ENCODE measurements at places on chromosomes 1 and 21.

GRCh38 chr1:28194326-28195035, 18.0 kb upstream of the PTAFR start:
- no peak for DNase-seq

GRCh38 chr1:60367532-60367931, 294.0 kb upstream of the C1orf87 start:
- no peak for DNase-seq

GRCh38 chr1:94999456-95000131, 72.7 kb upstream of the CNN3 start:
- DNase-seq = no peak

DNA sequence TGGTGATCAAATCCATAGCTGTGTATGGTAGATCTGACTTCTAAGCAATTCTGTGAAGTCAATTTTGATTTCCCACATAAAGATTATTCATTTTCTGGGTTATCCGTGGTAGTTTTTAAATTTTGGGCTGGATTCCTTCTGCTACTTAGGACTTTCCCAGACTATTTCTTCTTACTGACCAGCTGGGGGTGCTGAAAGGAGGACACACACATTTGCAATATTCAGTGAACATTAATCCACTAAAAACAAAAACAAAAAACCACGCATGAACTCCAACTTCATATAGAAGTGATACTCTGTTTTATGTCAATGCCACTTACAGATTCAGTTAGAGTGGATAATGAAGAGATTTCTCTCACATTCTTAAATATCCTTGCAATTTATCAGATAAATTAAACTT, 105.4 kb downstream of the KCTD3 start:
- DNase-seq = no peak

DNA sequence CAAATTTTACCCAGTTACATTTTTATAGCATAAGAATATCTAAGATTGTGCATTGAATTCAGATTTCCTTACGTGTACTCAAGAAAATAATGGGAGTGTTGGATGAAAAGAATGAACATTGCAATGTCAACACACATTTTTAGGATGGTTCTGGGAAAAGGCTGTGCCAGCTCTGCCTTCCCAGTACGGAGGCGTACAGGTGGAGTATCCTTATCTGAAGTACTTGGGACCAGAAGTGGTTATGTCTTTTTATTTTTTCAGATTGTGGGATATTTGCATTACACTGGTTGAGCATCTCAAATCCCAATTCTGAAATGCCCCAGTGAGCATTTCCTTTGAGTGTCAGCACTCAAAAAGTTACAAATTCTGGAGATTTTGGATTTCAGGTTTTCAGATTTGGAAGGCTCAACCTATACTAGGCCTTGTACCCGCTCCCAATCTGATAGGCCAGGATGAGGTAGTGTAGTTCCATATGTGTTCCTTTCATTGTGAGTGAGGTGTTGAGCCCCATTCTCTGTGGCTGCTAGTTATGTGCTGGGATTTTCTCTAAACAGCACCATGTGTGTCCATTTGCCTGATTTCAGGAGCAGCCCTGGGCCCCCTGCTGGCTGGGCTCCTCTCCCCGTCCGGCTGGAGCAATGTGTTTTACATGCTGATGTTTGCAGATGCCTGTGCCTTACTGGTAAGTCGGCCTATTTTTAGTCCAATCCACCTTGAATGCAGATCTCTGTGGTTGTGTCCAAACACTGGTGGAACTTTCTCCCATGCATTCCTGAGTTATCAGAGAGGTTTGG, 60.8 kb downstream of the SLC37A1 start:
- no peak for DNase-seq

DNA sequence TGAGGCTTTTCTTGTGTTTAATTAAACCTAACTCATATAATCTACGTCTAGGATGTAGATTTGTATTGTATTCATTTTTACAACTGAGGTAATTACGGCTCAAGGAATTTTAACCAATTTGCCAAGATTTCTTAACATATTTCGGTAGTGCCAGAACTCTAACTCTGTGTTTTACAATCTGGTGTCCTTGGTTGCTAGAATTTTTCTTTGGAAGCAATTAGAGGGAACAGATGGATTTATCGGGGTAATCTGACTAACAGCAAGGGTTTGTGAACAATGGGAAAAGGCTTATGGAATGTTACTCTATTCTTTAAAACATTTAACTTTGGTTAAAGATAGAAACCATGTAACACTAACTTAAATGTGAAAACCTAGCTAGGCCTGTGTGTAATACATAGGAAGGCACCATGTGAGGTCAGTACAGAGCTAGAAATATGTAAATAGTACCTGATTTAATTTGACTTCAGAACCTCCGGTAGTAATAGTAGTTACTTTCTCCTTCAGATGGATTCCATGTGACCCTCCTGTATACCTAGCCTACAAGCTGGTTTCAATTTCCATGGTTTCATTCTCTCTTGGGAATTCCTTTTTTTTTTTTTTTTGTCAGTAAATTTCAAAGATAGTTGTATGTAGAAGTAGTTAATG, 1.2 kb downstream of the MTF2 start:
- DNase-seq = no peak

GRCh38 chr21:36194024-36194423, 37.4 kb downstream of the DOP1B start:
- no peak for DNase-seq

DNA sequence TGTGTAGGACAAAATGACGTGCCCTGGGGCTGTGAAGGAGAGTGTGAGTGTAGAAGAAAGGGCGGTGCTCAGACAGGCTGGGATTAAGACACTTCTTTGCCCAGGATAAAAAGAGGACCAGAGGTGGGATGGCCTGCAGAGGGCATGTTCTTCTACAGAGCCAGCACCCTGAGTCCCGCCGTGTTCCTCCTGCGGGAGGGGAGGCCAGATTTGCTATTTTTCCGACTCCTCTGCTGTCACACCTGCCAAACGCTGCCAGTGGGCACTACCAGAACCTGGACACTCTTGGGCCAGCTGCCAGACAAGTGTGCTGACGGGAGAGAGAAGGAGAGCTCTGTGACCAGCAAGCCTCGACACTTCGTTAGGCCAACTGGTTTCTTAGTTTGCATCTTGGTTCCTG, 206.4 kb downstream of the PLD5 start:
- DNase-seq = no peak

DNA sequence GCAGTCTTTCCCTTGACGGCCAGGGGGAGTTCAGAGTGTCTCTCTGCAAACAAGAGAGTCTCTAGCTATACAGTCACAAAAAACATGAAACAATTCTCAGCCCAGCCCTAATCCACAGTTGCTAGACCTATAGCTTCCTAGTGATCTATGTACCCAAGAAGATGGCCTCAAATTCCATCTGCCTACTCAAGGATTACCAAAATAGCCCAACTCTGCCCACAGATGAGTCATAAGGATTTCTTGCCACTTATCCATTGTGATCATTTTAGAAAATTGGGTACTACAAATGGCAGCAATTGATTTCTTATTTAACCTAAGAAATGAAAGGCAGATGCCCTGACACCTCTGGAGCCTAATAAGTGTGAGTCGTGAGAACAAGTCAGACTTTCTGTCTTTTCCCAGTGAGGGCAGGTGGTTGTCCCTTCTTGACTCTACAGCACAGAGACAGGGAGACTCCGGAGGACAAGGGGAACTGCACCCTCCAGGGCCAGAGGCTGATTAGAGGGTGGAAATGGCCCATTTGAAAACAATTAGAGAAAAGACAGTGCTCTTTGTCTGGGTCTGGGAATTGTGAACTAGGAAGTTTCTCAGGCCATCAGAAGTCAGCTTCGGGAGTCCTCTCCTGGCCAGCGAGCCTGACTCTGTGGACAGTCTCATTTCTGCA, 65.4 kb downstream of the ABCA4 start:
- no peak for DNase-seq

GRCh38 chr21:21286170-21286798, 288.1 kb downstream of the NCAM2 start:
- DNase-seq = no peak

- no peak for DNase-seq
Measured at GRCh38 chr1:151444783-151445177, 14.5 kb downstream of the POGZ start.

- DNase-seq = no peak
Measured at GRCh38 chr1:242005866-242006535, 7.1 kb upstream of the MAP1LC3C start.

- no peak for DNase-seq
Measured at GRCh38 chr1:78491451-78492071, 787 bp downstream of the PTGFR start.

- no peak for DNase-seq
Measured at GRCh38 chr1:7885513-7886404, 32.9 kb upstream of the UTS2 start.

DNA sequence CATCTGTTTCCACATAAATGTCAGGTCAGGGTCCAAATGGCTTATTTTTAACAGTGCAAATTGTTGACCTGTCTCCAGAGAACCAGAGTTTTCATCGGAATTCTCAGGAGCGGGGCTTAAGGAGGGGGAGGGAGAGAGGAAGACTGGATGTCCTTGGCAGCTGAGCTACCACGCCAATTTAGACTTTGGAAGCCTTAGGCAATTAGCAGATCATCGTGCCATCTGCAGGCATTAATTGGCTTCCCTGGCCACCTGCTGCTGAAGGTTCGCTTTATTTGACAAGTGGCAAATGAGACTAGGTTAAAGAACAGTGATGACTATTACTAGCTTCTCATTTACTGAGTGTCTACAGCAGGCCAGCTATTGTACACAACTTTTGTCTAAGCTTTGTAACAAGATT, 43.7 kb downstream of the HLX start:
- DNase-seq = no peak

DNA sequence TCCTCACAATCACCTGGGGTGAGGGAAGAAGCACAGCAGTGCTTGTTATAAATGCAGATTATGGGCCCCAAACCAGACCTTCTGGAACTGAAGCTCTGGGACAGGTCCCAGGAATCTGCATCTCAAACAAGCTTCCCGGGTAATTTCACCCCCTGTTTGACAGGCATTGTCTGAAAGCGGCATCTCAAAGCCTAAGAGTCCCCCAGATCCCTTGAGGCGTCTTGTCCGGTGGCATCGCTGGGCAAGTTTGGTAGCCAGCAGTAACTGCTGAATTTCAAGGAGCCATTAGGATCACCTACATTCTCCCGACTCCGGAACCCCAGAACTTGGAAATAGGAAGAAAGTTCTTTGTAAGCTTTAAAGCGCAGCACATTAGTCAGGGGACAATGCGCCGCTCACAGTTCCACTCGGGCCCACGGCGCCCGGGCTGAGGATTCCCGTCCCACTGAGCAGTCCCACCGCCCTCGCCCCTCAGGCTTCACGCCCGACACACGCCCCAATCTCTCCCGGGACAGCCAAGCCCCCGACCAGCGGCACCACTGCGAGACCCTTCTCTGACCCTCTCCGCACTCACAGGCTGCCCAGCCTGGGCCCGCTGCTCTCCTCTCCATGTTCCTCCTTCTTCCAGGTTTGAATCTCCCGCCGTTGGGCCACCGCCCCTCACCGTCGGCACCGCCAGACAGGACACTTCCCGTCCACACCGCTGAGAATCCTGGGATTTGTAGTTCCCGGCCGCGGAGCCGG, at the start of gene IQGAP3:
Gene IQGAP3 (minus strand): TSS at position 647 of the 744 bp plus-strand sequence. CDS start 36 bp downstream, at position 611.
- no peak for DNase-seq

DNA sequence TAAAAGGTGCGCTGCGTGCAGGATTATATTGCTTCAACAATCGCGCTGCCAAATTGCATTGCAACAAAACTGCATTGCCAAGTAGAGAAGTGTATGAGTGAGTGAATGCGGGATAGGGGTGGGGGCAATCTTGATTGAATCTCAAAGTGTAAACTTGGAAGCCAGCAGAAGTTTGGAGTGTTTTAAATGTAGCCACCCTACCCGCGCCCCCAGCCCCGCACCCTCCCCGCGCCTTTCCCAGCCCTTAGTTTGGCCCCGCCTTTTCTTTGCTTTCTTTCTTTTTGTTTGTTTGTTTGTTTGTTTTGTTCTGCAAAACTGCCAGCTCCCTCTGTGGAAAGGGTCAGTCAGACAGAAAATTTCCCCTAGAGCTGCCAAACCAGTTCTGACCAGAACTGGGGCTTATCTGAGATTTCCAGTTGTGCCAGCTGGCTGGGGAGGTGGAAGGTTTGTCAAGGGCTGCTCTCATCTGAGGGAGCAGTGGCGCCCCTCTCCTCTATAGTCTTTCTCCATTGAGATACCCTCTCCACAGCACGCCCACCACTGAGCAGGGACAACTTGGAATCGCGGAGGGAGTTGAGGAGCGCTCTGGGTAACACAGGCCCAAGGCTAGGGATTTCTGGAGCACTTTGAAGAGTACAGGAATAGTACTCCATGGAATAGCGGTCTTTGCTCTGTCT, 666 bp upstream of the BEND5 start:
- DNase-seq = no peak

DNA sequence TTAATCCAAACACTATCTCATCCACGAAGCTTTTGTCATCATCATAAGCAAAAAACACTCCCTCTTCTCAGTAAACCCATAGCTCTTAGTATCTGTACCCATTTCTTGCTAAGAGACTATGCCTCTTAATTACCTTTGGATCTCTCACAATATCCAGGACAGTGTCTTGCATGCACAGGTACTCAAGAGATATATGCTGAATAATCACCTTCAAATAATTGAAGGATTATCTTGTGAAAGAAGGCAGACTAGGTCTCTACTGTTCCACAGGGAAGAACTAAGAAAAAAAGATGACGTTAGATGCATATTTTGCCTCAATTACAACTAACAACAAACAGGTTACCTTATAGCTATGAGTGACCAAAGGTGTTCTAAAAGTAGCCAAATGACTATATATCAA, 11.5 kb downstream of the FOXJ3 start:
- DNase-seq = no peak

DNA sequence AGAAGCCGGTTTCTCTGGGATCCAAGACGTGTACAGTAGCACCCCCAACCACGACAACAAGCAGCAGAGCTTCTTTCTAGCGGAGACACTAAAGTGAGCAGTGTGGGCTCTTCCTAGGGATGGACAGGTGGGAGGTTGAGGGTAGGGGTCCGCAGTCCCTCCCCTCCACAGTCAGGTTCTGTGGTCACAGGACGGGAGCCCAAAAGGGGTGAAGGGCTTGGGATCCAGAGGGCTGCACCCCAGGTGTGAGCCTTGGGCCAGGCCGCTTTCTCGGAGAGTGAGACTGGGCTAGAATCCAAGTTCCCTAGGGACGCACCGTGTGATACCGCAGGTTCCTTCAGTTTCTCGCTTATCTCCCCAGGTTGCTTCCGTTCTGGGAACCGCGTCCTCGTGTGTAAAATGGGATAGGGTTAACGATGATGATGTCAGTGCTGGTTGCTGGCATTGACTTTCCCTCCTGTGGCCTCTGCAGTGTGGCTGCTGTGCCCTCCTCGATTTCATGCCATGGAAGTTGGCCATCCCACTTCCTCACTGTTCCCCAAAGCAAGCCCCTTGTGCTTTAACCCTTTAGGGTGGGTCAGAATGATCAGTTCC, 17.3 kb upstream of the SELENON start:
- no peak for DNase-seq

DNA sequence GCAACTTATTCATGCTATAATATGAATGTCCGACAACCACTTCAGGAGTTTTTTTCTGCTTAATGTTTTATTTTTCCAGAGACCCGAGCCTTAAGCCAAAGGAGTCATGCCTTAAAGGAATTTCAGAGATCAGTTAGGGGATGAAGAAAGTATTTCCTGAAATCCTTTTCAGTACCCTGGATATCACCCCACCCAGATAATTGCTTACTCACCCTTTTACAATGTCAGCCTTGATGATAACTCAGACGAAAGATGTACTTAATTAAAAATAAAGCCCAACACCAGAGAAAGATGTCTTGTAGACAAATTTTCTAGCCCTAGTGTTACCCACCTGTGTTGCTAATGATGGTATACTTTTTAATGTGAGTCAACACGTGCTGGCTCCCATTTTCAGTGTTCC, 124.1 kb downstream of the XCL2 start:
- DNase-seq = no peak
